T-helper 17 cell (primary cell): ENCODE measurements at places on chromosomes 5 and 9.

DNA sequence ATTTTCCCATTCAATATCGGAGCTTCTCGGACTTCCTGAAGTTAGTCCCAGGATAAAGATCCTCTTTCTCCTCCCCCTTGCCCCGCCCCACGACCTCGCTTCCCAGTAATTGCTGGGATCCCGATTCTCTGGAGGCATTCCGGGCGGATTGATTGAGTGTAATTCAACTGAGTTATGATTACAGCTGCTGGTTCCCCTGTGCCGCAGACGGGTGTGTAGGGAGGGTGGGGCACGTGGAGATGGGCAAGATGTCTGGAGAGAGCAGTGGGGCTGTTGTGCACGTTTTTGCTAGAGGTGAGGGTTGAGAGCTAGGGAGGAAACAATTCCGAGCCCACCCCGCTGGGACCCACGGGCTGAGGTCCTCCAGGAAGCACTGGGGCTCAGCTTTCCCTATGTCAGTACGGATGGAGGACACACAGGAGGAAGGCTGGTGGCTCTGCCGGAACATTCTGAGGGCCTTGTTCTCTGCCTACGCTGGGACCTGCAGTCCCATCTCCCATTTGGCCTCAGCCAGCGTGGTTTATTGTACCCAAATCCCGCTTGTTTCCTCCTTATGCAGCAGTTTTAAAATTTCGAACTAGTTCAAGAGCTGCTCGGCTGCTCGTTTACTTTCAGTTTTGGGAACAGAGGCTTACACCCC, 2.4 kb upstream of the DMRT2 start:
- no peak for DNase-seq

DNA sequence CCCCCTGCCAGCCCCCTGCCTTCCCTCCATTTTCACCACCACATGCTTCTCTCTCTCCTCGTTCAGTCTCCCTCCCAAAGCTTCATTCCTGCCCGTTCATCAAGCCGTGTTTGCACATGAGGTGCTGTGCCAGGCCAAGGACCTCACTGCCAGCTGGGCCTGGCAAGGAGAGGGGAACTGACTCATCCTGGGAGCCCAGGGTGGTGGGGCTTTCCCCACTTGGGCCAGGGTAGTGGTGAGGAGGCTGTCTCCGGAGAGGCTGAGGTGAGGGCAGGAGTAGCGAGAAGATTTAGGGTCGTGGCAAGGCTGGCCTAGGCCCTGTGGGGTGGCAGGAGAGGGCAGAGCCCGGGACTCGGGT, 30.4 kb upstream of the NOTCH1 start:
- no peak for DNase-seq

DNA sequence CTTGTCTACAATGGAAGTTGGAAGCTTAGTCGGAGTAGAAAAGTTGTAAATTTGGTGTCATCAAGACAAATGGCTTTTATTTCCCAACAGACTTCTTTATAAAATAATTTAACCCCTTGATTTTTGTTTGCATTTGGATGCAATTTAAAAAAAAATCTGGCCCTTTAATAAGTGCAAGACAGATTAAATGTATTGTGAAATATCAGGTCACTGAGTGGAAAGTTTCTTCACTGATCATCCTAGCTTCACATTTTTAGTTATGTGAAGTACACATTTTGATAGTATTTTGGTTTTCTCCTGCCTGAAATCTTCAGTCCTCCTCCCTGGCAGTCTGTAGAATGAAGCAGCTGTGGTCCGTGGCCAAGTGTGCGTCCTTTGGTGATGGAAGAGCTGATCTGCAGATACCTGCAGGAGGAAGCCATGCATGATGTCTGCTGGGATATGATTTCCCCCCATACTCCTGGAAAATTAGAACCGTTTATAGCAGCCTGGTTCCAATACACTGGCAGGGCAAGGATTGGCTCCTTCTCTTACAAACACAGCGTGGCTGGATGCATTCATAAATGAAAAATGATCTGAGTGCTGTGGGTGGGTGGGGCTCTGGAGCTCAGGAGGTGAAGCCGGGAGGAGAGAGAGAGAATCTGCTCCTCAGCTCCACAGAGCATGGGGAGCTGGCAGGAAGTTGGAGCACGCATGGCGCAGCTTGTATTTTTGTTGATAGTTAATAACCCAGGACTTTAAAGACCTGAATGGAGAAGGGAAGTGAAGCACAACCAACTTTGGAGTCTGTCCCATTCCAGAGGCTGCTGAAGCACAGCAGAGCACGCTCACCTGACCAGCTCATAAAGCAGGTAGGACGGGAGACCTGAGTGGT, 238.4 kb downstream of the GOLPH3 start:
- DNase-seq, result no peak

DNA sequence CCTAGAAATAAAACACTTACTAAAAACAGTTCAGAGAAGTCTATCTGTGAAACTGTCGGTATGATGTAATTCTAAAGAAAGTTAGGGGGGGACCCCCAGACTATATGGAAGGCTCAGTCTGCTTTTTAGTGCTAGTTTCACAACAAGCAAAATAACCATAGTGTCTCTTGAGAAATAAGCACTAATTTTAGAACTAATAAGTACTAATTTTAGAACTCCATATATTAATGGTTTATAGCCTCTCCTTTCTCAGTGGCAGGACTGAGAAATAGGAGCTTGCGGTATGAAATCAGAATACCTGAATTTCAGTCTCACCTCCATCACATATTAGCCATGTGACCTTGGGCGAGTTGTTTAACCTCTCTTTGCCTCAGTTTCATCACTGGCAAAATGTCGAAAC, 1.4 kb upstream of the PHF24 start:
- no peak for DNase-seq

DNA sequence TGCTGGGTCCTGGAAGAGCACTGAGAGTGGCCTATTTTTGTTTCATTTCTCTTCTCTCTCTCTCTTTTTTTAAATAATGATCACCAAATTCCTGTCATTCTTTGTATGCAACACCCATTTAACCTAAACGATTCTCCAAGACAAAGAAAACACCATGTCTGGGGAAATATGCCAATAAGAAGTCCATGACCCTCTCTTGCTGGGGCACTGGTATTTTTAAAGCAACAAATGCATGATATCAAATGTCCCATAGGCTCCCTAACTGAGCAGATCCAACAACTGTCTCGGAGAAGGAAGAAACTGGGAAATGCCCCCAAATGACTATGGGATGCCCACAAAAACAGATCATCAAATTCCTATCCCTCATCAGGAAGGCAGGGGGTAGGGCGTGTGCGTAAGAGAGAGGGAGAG, 567.4 kb downstream of the CCDC171 start:
- DNase-seq, result no peak

DNA sequence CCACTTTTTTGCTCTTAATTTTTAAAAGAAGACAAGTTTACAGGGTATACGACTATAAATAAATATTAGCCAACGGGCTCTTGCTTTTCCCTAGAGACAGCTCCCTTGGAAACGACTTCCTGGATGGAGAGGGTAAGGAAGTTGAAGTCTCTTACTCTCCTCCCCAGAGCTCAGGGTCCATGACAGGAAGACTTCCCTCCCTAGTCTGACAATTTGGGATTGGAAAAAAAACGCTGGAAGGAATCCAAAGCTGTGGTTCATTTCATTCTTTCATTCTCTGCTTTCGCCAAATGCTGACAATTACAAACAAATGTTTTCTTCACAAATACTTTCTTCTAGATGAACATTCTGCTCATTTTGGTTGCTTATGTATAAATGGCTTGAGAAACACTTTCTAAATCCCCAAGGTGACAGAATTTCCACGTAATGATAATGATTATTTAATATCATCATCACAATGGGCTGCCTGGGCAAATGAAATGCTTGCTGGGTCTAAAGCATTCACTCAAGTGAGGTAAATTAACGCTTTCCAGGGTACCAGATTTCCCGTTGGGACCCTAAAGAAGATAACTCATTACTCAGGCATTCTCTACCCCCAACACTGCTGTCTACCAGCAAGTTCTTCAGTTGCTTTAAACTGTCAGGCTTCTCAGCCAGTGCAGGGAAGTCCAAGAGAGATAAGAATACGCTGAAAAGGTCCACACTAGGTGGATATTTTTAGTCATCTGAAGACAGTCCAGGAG, 139.8 kb upstream of the SLC30A5 start:
- no peak for DNase-seq
